ENCODE measurements at places on chromosomes 5 and 9.

- DNase-seq: no peak
Measured at GRCh38 chr9:120756531-120756930, 36.7 kb downstream of the FBXW2 start.

DNA sequence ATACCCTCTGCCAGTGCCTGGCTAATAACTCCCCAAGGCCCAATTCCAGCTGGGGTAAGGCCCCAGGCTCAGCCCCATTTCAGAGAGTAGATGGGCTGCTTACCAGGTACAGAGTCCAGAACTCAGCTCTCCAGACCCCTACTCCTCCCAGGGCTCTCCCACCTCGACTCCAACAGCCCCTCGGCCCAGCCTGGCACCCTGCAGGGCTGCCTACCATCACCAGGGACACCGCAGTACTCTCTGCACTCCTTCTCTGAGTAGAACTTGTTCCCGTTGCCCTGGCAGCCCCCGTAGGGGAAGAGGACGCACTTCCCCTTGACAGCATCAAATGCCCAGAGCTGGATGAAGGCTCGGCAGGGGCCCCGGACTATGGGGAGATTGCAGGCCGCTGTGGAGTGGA lies 17.4 kb downstream of the AMBP start:
- no peak for DNase-seq

- no peak for DNase-seq
Measured at GRCh38 chr5:116976767-116977166, 402.1 kb upstream of the SEMA6A start.

GRCh38 chr5:35136386-35136785 lies 88.6 kb upstream of the AGXT2 start:
- DNase-seq: no peak

DNA sequence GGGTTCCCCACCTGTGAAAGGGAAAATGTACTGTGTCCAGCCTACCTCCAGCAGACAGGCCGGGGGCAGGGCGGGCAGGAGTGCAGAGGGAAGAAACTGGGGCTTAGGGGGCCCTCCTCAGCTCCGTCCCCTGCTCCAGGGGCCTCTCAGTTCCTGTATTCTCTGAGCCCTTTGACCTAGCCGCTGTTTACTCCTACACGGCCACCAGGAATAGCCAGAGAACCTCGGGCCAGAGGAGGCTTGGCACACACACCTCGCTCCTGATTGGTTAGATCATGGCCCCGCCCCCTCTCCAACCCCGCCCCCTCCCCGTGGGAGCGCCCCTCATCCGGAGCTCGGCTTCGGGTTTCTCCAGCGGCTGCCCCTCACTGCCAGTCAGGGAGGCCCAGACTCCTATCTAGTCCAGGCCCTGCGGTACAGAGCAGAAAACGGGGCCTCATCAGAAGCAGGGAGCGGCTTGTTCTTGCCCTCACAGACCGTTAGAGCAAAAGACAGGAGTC lies 2.2 kb downstream of the ST6GALNAC6 start:
- no peak for DNase-seq

GRCh38 chr5:56676091-56676768 lies 139.1 kb upstream of the MAP3K1 start:
- DNase-seq: no peak

- peak; percentile 62 for DNase-seq
Measured at GRCh38 chr9:124869466-124869985, 7.6 kb downstream of the ARPC5L start.

DNA sequence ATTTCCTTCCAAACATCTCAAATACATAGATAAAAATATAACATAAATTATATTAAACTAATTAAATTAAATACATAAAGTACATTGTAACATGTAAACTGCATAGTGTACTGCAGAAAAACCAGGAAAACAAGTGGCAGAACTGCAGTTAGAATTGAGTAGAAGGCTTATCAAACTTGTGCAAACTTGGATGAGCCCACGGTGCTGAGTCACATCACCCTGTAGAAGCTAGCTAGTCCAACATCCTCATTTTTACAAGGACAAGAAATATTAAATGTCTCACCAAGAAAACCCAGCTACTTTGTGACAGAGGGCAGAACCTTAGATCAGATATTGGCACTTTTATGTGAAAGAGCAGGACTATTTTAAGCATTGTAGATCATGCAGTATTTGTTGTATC lies 807.9 kb upstream of the NUDT12 start:
- DNase-seq: no peak

DNA sequence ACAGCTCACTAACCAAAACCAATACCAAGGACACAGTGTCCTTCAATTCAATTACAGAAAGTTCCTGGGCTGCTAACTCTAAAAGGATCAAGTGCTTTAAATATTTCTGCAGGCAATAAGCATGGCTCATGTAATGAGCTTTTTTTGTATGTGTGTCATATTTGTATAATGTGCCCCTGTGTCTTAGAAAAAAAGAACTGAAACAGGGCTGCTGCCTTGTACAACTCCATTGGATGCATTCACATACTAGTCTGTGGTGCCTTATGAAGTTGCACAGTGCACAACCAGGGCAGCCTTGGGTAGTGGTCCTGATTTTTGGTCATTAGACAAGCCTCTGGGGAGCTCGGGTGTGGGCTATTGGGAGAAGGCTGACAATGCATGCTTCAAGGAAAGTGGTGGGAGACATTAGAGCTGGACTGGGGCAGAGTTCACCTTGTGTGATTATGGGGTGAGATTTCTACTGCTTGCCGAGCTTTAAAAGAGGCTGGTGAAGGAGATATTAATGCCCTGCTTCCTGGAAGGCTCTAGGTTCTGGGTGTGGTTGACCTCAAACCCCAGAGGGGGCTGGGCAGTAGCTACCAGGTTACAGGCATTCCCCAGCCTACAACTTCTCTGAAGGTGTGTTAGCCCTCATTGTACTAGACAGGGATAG lies 3.6 kb upstream of the CPEB4 start:
- DNase-seq: no peak

DNA sequence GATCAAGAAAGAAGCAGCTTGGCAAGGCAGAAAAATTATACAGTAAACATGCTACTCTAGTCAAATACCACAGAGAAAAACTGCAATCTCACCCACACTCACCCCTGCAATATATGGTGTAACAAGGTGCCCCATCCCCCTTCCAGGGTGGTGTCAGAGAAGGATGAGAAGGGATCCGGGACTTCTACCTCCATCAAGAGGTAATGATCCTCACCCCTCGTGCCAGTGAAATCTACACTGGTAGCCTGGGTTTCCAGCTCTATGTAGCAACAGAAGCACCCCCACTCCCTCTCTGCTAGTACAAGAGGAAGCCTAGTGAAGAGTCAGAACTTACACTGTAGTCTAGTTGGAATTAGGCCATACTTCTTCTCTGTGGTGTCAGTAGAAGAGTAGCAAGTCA lies 18.9 kb downstream of the SLCO4C1 start:
- DNase-seq: no peak

DNA sequence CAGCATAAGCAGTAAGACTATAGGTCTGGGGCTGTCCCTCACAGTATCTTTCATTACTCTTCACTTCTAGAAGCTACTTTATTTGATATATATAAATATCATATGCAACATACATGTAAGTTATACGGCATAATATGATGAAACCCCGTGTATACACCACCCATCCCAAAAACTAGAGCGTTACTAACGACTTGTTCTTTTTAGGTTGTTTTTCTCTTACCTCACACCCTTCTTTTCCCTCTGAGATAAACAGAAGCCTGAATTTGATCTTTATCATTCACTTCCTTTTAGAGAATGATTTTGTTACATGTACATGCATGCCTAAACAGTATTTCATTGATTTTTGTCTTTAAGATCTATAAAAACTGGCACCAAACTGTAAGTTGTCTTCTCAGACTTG lies 3.7 kb downstream of the TRMO start:
- no peak for DNase-seq

DNA sequence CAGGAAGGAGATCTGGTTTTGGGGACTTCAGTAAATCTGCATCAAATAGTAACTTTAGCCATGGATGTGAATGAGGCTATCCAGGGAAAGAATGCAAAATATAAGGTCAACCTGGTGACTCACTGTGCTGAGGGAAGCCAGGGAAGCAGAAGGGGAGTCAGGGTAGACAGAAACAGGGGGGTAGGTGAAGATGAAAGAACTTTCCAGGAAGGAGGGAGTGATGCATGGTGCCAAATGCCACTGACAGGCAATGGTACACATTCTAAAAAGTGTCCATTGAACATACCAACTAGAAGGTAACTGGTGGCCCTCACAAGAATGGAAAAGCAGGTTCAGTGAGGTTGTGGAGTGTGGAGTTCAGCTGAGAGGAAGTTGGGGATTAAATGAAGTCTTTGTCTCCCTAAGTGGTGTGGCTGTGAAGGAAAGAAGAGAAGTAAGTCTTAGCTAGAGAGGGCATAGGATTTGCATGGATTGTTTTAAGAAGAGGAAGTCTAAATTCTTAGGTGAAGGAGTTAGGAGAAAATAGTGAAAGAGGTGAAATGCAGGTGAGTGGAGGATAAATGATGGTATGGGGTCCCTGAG lies 35.5 kb downstream of the PALM2AKAP2 start:
- no peak for DNase-seq

- DNase-seq: no peak
Measured at GRCh38 chr5:127744241-127744640, 41.0 kb downstream of the CCDC192 start.

DNA sequence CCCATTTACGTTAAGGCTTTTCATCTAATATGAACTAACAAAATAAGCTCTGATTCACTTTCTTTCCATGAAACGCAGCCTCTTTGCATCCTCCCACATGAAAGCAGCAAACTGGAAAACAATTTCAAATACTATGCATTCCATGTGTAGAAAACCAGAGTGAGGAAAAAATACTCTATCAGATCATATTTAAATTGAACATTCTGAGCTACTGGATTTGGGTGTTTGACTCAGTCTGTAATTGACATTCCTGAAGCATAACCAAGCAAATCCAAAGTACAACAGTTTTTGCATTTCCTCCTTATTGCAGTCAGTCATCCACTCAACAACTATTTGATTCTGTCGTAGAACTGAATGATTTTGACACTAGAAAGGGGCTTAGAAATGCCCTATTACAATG lies 399.1 kb upstream of the NMUR2 start:
- DNase-seq: no peak
